Colonic mucosa (tissue), 4 donors: ENCODE measurements at places on chromosomes 13 and 19. TPM values are rescaled to one million over a fixed set of nuclear protein-coding genes. Genes with fewer than 3 reads are reported as not detected.
A peak's percentile ranks its signal among the peaks of the same experiment; 100 is the strongest.

- no peak overlapping the region for H3K4me3 ChIP-seq
- peaks cover 3% of the 10 kb centered on the region for H3K4me1 ChIP-seq
- H3K36me3 ChIP-seq, result no peaks in the 10 kb centered on the region
- no peak overlapping the region for H3K27ac ChIP-seq
- H3K27me3 ChIP-seq, result peaks cover 39% of the 10 kb centered on the region
These were observed 757 bp downstream of the FBN3 start for GRCh38 chr19:8148410-8149260.

DNA sequence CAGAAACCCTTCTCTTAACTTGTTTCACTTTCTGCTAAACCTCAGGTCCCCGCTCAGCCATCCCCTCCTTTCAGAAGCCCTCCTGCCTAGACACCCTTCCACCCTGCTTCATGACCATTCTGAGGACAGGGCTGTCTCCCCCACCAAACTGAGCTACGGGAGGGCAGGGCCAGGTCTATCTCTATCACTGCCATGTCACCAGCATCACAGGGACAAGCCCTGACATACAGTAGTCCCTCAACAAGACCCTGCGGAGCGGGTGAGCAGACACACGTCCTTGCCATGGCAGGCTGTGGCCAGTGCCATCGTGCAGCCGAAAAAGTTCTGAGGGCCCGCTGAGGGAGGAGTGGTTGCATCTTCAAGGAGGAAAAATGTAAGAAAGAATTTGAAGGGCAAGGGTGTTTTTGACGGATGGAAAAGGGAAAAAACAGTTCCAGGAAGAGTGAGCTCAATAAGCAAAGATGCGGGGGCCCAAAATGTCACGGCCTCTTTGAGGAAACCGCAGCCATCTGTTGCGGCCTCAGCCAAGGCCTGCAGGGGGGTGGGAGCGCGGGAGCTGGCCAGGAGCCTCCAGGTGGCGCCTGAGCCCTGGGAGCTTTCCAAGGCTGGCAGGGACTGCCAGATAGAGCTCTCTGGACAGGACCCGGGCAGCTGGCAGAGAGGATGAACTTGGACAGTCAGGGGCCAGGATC lies 8.1 kb downstream of the PTGIR start:
- H3K4me1 ChIP-seq, result peaks cover 5% of the 10 kb centered on the region
- no peaks in the 10 kb centered on the region for H3K27me3 ChIP-seq
- H3K36me3 ChIP-seq, result no peaks in the 10 kb centered on the region

GRCh38 chr13:23212671-23213070 lies 31.9 kb downstream of the SGCG start:
- no peak for DNase-seq
- H3K27ac ChIP-seq, result no peak overlapping the region
- H3K4me3 ChIP-seq, result no peak overlapping the region
- H3K4me1 ChIP-seq, result no peaks in the 10 kb centered on the region
- H3K36me3 ChIP-seq, result no peaks in the 10 kb centered on the region

C19orf81 gene
- total RNA-seq, result not detected

GRCh38 chr19:6947745-6948144 lies 60.4 kb downstream of the ADGRE1 start:
- H3K4me3 ChIP-seq, result no peak overlapping the region
- no peaks in the 10 kb centered on the region for H3K4me1 ChIP-seq
- no peaks in the 10 kb centered on the region for H3K27me3 ChIP-seq

DNA sequence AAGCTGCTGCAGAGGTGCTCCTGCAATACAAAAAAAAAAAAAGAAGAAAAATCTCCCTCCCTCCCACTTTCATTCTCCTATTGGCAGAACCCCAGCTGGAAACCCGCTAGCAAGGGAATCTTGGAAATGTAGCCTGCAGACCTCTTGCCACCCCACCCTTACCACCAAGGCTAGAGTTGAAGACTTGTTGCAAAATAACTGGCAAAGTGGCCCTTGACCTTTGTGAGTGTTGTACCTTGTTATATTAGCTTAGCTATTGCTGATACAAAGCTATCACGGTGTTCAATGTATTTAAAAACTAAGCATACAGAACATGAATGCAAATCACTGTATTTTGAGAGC lies 57.5 kb upstream of the KCTD4 start:
- peak overlapping the region; percentile 15 for H3K27ac ChIP-seq
- H3K4me3 ChIP-seq, result no peak overlapping the region

PCSK4 gene
- 4.1 TPM for total RNA-seq

GRCh38 chr19:31119951-31120690 lies 229.1 kb downstream of the TSHZ3 start:
- no peaks in the 10 kb centered on the region for H3K4me1 ChIP-seq
- no peaks in the 10 kb centered on the region for H3K36me3 ChIP-seq
- H3K27ac ChIP-seq, result no peak overlapping the region

GADD45GIP1 gene
- 16.1 TPM for total RNA-seq
